ENCODE measurements at places on chromosomes 1 and 21.

- no peak for DNase-seq
These were observed 151.6 kb downstream of the C1orf94 start for GRCh38 chr1:34328281-34328799.

DNA sequence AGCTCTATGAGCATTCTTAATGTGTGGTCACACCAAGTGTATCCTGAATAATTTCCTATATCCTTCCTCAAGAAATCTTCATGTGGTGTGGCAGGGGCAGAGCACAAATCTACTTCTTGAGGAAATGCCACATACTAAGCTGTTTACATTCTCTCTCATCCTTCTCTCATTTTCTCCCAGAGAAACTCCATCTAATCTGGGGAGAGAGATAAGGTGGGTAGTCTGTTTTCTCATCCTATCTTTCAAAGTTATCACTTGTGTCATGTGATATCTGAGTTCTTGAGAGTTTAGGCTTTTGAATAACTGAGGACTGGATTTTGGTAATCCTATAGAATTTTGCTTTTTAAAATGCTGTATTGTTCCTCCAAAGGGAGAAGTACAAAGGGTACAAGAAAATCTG, 141.9 kb upstream of the LRRC7 start:
- no peak for DNase-seq

DNA sequence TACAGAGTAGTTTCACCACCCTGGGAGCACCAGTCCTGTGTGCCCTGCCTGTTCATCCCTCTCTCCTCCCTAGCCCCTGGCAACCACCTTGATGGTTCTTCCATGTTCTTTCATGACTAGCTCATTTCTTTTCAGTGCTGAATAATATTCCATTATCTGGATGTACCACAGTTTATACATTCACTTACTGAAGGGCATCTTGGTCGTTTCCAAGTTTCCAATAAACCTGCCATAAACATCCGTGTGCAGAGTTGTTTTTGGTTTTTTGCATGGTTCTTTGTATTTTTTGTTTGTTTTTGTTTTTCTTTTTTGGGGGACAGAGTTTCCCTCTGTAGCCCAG, 13.9 kb downstream of the TIAM1 start:
- DNase-seq = no peak

DNA sequence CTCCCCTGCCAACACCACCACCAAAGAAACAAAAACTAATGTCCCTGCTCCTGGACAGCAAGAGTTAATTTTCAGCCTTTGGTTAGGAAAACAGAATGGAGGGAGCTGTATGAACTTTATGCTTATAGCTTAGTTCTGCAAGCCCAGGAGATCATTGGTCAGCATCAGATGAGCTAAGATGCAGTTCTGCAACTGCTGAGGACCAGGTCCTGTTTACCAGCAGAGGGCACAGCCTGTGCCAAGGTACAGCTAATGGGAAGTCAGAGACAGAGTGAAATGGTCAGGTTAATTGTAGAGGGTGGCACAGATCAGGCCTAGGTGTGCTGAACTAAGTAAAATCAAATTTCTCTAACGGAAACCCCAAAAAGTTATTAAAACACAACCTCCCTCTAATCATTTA, 161.3 kb downstream of the ROR1 start:
- DNase-seq = no peak

- no peak for DNase-seq
These were observed 28.4 kb downstream of the RNF11 start for GRCh38 chr1:51264451-51264850.

GRCh38 chr1:220203816-220204215, 68.4 kb downstream of the RAB3GAP2 start:
- DNase-seq = no peak

DNA sequence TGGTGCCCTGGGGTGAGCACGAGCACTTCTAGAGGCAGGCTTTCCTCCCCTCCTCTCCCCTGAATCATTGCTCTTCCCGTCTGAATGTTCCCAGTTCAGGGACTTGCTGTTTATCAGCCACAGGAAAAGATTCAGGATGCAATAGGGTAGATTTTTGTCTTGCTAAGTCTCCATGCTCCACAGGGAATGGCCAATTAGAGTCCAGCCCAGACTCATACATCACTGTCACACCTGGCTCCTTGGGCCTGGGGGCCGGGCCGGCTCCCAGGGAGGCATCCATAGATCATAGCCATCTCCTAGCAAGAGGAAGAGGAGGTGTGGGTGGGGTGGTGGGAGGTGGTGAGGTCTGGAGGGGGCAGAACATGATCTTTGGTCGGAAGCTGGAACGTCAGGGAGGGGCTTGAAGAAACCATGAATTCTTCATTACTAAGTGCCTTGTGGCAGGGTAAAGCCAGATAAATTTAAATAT, 83.4 kb downstream of the LRRN2 start:
- no peak for DNase-seq

- no peak for DNase-seq
These were observed 143.3 kb downstream of the RPS6KC1 start for GRCh38 chr1:213194383-213194782.

DNA sequence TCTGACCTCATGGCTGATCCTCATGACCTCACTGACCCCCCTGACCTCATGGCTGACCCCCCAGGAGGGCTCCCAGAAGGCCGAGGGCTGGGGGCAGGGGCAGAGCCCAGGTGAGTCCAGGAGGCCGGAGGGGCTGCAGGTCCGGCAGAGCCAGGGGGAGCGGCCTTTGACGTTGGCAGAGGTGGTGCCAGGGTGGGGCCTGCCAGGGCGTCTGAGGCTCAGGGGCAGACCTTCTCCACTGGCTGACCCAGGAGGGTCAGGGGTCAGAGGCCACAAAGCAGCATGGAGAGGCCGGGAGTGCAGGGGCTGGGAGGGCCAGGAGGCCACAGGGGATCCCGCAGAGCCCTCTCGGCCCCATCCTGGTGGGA, 28.1 kb upstream of the TTLL10 start:
- DNase-seq = no peak

GRCh38 chr1:30063621-30064280, 659.6 kb downstream of the MATN1 start:
- DNase-seq = no peak

DNA sequence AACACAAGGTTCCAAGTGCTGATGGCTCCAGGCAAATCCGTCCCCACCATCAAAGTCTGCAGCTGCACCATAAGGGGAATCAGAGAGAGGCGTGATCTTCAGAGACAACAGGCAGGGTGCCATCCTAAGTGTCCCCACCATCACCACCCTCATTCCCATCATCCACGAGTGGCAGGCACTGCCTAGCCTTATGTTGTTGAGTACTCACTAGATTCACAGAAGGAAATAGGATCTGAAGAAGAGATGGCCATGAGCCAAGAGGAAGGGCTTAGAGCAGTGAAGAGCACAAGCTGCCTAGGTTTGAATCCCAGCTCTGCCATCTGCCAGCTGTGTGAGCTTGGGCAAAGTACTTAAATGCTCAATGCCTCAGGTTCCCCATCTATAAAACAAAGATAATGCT, 207.3 kb upstream of the CSF3R start:
- DNase-seq = no peak

- no peak for DNase-seq
These were observed 57.4 kb upstream of the TMPRSS15 start for GRCh38 chr21:18460979-18461378.

DNA sequence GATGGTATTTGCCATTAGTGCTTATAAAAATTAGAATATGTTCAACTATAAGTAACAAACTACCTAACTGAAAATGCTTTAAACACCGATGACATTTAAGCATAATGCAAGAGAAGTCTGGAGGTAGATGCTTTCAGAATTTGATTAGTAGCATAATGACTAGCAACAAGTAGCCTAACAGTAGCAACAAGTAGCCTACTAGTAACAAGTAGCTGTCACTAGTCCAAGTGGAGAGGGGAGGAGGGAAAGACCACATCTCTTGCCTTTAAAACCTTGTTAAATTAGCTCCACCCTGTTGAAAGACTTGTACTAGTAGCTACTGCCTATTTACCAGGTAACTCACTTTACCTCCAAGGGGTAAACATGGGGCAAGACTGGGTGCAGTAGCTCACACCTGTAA, 7.9 kb downstream of the GPR88 start:
- DNase-seq = no peak

DNA sequence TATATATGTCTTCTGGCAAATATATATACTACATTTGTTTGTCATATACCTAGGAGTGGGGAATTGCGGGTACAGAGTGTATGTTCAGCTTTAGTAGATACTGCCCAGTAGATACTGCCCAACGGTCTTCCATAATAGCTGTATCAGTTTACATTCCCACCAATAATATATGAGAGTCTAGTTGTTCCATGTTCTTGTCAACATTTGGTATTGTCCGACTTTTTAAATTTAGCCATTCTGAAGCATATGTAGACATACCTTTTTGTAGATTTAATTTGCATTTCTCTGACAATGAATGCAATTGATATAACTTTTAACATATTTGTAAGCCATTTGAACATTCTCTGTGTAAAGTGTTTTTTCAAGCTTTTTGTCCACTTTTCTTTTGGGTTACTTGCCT, 99.0 kb upstream of the HIVEP3 start:
- no peak for DNase-seq

GRCh38 chr1:171480035-171480434, 5.3 kb upstream of the PRRC2C start:
- DNase-seq = no peak

- no peak for DNase-seq
These were observed 249.2 kb upstream of the TPTE start for GRCh38 chr21:10272216-10272615.

DNA sequence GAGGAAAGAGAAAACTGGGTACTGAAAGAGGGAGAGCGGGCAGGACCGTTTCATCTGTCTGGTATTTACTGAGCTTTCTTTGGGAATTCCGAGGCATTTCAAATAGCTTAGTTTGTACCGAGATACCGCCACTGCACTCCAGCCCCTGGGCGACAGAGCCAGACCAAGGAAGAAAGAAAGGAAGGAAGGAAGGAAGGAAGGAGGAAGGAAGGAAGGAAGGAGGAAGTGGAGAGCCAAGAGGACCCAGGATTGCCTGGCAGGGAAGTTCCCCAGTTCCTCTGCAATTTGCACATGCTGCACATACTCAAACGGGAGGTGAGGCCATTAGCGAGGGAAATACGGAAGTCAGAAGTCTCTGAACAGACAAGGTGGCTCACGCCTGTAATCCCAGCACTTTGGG, 961 bp upstream of the FUCA1 start:
- DNase-seq = no peak

DNA sequence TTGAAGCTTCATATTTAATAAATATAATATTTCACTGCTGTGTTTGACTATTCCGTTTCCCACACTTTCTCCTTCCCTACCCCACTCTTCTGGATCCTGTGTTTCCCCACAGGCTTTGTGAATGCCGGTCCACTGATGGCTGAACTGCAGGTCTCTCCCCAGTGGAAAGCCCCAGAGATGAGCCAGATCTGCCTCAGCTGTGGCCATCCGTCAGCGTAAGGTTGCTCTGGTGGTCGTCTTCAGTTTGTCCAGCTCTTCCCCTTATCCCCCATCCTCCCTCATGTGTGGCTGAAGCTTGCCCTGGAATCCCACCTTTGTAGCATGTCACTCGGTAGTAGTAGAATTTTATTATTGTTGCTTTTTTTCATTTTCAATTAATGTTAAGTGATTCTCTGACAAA, 11.4 kb downstream of the SMAP2 start:
- no peak for DNase-seq

GRCh38 chr1:230661976-230662375, 19.7 kb downstream of the COG2 start:
- DNase-seq = no peak

DNA sequence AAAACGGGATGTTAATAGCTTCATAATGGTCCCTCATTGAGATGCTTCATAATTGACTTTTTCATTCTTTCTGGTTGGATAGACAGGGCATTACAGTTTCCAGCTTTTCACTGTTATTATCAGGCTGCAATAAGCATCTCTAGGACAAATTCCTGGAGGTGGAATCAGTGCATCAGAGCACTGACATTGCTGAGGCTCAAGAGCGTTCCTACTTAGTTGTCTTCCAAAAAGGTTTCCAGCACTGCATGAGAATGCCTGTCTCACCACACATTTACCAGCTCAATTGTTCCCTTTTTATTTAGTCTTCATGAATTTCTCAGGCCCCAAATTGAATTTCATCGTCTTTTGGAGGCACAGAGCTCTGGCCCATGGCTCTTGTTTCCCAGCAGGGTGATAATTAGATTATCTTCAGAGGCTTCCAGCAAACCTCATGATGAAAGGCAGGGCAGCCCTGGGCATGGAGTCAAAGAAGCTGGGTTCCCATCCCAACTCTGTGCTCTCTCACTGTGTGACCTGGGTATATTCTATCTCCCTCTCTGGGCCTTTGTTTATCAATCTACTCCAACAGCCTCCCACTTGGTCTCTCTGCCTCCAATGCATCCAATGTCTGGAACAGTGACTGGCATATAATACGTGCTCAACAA, 451.4 kb downstream of the PTPRU start:
- no peak for DNase-seq

GRCh38 chr1:86951430-86951829, 37.0 kb downstream of the HS2ST1 start:
- DNase-seq = no peak

DNA sequence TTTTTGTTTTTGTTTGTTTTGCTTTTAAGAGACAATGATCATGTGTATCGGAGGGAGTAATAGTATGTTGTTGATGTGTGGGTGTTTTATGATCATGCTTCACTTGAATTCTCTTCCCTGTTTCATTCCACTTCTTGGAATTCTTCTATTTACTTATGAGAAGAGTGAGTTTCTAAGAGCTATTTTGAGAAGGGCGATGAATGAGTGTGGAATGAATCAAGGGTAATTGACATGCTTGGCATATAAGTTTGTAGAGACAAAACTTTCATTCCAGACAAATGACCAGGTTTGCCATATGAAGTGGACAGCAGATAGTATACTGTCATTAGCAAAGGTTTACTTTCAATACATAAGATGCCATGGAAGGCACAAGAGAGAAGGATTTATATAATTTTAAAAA, 42.3 kb upstream of the PDC start:
- no peak for DNase-seq

GRCh38 chr1:151011154-151011850, 3.1 kb downstream of the PRUNE1 start:
- no peak for DNase-seq

GRCh38 chr1:168966636-168967035, 139.9 kb upstream of the ATP1B1 start:
- DNase-seq = no peak

DNA sequence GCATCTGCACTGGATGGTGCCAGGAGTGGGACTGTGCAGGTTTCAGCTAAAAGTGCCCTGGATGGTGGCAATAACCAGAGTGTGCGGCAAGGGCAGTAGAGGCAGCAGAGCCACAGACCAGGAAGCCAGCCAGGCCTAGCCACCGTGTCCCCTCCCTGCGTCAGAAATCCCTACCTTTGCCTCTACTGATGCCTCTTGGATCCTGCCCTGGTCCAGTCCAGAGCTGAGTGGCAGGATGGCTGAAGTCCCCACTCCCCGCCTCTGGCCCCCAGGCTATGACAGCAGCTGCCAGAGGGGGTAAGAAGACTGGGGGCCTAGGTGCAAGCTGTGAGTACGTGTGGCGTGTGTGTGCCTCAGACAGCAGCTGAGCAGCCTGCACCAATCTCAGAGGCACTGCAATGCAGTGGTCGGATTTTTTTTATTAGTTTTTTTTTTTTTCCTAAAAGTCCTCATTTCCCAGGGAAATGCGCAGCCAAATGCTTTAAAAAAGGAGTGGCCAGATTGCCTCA, 51.9 kb downstream of the SYT2 start:
- DNase-seq = no peak

Measured in immature natural killer cell (primary cell).